ENCODE measurements at places on chromosomes 4 and X. TPM values are rescaled to one million over a fixed set of nuclear protein-coding genes. Genes with fewer than 3 reads are reported as not detected.
A peak's percentile ranks its signal among the peaks of the same experiment; 100 is the strongest.

GRCh38 chrX:51853251-51853650 is 40.2 kb upstream of the MAGED1 start:
- no peak for DNase-seq

Gene ABCG2
- 9.9 TPM for total RNA-seq

DNA sequence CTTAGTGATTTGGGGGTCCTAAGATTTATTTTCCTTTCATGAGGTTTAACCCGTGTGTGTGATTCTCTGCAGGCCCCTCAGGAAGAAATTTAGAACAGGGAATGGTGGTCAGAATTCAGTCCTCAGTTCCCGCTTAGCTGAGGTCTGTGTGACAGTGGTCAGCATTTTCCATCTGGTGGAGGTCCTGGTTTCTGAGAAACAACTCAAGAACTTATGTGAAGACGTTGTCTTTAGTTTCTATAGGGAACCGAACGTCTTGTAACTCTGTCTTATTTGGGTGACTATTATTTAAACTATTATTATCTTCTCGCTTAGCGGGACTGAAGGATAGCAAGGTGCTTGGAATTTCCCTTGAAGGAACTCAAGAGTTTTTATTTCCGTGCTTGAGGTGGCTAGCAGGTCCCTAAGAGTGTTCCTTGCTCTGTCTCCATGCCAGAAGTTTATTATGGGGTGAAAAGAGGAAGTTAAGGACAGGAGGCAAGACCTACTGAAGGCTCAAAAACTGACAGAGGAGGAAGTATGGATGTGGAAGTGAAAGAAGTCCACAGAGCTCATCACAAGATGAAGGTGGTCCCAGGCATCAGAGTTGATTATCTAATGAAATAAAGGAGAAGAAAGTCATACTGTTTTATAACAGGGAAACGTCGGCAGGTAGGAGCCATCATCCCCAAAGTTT is 9.4 kb downstream of the MGST2 start:
- DNase-seq: no peak

DNA sequence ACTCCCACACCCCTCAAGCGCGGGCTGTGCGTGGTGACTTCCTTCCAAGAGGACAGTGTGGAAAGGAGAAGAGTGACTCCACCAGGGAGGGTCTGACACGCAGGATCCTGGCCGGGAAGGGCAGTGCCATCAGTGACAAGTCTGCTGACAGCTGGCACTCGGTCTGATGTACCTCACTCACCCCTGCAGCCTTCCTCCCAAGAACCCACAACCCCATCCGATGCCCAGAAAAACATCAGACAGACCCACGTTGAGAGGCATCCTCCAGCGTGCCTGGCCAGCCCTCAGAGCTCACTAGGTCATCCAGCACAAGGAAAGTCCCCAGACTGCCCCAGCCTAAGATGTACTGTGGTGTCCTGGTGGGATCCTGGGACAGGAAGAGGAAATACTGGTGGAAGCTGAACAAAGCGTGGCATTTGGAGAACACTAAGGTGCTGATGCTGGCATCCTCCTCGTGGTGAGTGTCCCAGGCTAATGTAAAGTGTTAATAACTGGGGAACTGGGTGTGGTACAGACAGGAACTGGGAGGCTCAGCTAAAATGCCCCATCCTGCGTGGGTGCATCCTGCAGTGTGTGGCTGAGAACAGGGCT is 200.0 kb upstream of the PSAPL1 start:
- no peak for DNase-seq

DNA sequence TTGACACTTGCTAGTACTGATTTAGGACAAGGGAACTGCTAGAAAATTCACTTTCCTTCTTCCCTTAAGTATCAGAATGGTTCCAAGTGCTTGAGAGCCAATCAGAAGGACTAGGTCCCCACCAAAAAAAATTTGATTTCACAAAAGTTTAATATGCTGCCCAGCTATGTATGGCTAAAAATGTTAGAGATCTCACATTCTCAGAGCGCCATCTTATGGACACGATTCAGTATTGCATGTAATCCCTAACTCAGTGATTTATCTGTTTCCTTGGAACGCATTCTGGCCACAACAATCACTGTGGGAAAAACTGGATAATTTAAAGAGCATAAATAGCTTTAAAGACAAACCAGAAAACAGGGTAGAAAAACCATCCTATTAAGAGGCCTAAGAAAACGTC is 255.1 kb upstream of the GPC4 start:
- peak; percentile 29 for DNase-seq

- no peak for DNase-seq
These were observed 180.3 kb downstream of the DCLK2 start for GRCh38 chr4:150258569-150258968.

- DNase-seq: no peak
These were observed 8.2 kb downstream of the CASP3 start for GRCh38 chr4:184641022-184641421.

DNA sequence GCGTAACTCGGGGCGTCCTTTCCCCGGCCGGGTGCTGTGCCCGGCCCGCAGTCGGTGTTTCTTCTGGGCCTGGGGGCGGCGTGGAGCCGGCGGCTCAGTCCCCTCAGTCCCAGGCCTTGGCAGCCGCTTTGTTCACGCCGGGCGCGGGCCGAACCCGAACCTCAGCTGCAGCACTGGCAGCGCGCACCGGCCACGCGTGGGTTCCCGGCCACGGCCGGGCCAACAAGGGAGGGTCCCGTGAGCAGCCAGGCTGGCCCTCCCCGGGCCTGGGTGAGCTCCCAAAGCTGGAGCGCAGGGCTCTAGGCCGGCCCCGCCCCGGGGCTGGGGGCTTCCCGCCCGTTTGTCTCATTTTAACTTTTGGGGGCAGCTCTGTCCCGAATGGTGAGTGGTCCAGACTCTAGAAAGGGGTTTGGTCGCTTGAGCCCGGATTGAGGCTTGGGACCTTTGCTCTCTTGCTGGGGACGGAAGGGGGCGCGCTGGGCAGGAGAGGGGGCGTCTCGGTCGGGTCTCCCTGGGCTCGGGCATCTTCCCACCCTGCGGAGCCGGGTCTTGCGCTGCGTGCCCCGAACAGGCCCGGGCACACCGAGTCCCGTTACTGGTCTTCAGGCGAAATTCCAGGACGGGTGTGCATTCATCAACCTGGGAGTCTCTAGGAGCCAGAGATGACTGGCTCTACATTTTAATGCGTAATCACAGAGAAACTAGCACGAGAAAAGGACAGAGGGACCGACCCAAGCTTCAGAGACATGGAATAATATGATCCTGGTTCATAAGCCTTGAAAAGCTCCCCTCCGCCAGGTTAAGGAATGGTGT is 177.1 kb downstream of the CBR4 start:
- peak; percentile 47 for DNase-seq

Gene GSX2
- not detected for total RNA-seq

Gene DMP1
- total RNA-seq: not detected

GRCh38 chrX:149831473-149831872 is 49.5 kb upstream of the MAGEA8 start:
- DNase-seq: no peak

DNA sequence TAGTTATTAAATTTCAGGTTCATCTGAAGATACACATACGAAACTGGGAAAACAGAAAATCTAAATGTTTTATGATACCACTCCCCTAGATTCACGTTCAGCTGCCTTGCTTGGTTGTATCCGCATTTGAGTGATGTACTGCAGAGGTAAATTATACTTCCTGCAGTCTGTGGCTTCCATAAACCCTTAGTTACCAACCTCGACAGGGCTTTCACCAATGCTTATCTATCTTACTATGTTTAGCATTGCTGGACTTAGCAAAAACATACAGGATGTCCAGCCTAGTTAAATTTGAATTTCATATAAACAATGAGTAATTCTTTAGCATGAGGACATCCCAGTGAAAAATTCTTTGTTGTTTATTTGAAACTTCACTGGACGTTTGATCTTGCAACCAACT is 108.8 kb downstream of the TMA16 start:
- no peak for DNase-seq

Gene USP26
- total RNA-seq: not detected

Gene ZFYVE28
- total RNA-seq: 19.2 TPM
